ENCODE measurements at places on chromosomes 12 and 14.
A peak's percentile ranks its signal among the peaks of the same experiment; 100 is the strongest.

DNA sequence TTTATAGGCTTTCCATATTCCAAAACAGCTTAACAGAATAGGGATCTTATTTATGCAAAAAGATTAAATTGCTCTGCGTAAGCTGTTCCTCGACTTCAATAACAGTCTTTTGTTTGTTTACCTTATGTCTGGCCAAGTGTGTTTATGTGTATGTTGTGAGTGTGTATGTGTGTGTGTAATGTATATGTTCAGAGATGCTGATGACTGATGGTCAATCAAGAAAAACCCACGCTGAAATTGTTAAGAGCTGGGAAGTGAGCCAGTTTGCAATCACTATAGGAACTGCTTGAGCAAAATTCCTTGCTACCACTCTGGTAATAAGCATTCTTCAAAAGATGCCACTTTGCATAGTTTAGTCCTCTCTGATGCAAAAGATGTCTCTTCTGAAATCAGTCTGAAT is 59.6 kb downstream of the PRKD1 start:
- DNase-seq: no peak

GRCh38 chr12:127810041-127810440 is 456.9 kb upstream of the TMEM132C start:
- peak; percentile 86 for DNase-seq

DNA sequence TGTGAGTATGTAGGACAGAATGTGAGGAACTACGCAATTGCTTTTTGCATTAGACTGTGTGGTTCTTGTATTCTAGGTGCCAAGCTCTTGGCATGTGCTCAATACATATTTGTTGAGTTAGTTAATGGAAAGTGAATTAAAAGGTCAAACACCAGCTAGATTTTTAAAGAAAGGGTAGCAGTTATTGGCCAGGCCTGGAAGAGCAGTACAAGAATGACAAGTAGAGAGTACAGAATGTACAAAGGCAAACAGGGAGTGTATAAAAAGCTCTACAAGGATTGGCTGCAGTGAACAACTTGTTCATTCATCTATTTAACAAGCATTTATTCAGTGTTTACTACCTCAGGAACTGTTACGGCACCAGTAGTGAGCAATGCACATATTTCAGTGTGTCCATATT is 854.0 kb upstream of the SEL1L start:
- no peak for DNase-seq

DNA sequence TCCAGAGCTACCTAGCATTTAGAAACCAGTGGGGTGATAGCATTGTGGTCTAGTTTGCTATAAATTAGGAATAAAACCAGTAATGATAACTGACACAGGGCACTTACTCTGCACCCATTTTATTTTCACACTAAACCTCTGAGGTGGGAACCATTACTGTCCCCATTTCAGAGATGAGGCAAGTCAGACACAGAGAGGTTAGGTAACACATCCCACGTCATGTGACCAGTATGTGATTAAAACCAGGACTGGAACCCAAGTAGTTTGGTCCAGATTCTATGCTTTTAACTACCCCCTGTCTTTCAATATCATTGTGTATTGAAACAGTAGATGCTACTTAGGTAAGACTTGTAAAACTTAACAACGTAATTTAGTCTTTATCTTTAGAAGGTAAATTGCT is 110.2 kb downstream of the PLXNC1 start:
- DNase-seq: no peak

- no peak for DNase-seq
Observed at GRCh38 chr12:127595506-127595905, 671.5 kb upstream of the TMEM132C start.

DNA sequence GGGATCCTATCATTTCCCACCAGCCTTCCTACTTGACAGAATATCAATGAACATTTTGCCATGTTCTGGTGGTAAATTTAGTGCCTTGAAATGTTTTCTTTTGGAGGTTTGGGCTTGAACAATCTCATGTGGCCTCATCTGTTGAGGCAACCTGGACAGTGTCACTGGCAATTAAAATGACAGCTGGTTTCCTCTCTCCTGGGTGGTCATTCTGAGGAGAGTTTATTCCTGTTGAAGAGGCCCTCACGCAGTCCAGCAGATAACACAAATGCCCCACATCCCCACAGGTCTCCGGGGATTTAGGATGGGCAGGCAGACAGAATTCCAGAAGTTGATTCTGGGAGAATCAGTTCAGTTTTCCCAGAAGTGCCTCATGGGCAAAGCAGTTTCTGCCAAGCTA is 41.9 kb downstream of the MMAB start:
- no peak for DNase-seq

DNA sequence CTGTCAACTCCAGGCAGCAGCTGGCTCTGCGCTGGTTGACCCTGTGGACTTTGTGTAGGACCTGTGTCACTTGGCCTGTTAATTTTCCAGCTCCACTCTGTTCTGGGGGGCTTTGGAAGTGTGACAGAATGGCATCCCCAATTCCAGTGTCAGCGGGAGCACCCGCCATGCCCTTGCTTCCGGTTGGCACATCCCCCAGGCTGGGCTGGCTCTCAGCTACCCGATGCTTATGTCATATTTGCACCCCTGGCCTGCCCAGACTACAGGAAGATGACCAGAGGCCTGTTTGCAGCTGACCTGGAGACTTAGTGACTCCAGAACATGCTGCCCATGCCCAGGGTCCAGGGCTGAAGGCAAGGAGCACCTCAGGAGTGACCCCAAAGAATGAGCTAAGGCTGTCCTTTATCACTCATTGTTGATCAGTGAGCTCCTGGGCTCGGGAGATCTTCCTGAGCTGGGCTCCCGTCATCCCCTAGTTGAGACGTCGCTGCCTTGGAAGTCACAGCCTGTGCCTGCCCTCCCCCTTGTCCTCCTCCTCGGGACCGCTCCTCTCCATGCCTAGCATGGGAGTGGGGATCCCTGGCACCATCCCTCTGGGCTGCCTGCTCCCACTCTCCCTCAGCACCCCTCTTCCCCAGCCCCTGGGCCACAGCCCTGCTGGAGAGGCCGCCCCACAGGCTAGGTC is 163.4 kb upstream of the RTL1 start:
- DNase-seq: no peak

- no peak for DNase-seq
Observed at GRCh38 chr14:60090864-60091519, 731 bp upstream of the PCNX4 start.

DNA sequence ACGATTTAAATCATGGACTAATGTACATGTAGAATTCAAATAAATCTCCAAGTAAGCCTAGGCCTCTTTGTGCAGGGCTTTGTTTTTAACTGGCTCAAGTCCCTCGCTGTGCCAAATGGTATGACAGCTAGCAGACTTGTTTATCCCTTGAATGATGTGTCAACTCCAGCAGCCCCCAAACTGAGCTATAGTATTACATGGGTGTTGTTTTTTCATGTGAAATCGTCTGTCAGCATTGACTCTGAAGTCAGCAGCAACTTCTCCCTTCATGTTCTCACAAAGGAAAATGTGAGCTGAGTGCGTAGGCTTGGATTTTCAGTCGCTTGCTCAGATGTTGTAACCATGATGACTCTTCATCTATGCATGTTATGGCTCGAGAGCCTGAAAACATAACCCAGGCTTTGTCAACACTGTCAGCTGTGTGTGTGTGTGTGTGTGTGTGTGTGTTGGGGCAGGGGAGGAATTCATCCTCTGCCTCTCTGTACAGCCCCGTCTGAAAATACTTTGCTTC is 73.3 kb downstream of the PTHLH start:
- DNase-seq: no peak

DNA sequence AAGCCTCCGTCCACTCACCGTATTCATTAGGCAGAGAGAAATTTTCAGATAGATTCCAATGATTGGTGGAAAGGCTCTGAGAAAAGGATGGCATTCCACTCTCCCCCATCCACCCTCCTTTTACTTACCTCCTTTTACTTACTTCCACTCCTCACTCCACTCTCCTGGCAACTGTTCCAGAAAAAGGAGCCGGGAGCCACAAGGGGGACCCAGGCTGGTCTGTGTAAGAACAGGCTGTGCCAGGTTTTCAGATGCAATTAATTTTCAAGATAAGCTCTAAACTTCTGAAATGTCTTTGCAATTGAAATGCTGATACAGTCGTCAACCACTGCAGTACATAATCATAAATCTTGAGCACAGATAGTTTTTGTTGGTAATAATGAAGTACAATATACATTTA is 248.8 kb downstream of the ANO6 start:
- DNase-seq: no peak

GRCh38 chr14:82075566-82075965 is 541.9 kb upstream of the SEL1L start:
- DNase-seq: no peak

GRCh38 chr12:52990206-52990605 is 16.1 kb upstream of the EIF4B start:
- peak; percentile 22 for DNase-seq

DNA sequence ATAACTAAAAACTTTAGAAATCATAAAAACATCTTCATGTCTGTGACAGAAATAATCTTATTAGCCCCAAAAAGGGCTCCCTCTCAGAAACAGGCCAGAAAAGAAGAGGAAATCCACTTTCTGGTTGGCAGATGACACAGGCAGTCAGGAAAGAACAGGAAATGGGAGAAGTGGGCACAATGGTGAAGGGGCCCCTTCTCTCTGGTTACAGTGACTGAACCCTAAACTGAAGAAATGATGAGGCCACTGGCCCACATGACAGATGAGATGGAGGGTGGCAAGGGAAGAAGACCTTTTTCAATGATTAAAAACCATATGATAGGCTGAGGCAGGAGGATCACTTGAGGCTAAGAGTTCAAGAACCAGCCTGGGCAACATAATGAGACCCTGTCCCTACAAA is 21.1 kb downstream of the TCTN1 start:
- no peak for DNase-seq

- DNase-seq: peak; percentile 44
Observed at GRCh38 chr12:14845350-14845750, 2.0 kb upstream of the ART4 start.

DNA sequence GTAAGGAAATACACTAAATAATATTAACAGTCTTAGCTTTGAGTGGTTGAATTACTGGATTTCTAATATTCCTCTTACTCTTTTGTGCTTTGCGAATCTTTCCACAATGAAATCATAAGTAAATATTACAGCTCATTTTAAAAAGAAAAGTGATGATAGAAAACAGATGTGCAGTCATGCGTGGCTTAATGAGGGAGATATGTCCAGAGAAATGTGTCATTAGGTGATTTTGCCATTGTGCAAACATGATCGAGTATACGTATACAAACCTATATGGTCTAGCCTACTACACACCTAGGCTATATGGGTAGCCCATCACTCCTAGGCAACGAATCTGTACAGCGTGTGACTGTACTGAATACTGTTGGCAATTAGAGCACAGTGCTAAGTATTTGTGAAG is 59.3 kb downstream of the SLC15A5 start:
- DNase-seq: no peak

GRCh38 chr12:12806784-12807516 is 6.2 kb upstream of the DDX47 start:
- DNase-seq: no peak

GRCh38 chr14:94334872-94335271 is 11.7 kb upstream of the SERPINA6 start:
- no peak for DNase-seq

DNA sequence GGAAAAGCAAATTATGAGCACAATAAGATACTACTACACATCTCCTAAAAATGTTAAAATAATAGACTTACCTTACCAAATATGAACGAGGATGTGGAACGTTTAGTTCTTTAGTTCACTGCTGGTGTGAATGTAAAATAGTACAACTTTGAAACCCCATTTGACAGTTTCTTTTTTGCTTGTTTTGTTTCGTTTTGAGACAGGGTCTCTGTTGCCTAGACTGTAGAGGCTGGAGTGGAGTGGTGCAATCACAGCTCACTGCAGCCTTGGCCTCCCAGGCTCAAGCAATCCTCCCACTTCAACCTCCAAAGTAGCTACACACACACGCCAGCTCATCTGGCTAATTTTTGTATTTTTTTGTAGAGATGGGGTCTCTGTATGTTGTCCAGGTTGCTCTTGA is 136.4 kb upstream of the FAR2 start:
- no peak for DNase-seq

Measured in RCC 7860 (cell line).